ENCODE measurements at places on chromosomes 11 and 22.

DNA sequence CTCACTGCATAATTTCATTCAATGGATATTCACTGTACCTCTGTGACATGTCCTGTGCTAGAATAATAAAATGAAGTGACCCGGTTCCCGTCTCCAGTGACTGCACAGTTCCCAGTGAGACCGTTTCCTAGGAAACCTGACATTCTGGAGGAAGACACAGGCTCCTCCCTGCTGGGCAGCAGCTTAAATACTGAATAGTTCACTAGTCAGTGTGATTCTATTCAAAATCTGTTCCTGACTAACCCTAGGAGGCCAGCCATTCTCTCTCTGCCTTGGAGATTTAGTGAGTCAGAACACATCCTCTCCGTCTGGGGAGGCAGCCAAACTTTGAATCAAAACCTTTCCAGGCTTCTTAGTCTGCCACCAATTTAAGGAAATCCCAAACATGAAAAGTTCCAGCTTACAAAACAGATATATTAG is 11.3 kb downstream of the TRIM66 start:
- DNase-seq = no peak

- peak; percentile 79 for DNase-seq
Observed at GRCh38 chr22:36332623-36333332, 55.0 kb downstream of the MYH9 start.

DNA sequence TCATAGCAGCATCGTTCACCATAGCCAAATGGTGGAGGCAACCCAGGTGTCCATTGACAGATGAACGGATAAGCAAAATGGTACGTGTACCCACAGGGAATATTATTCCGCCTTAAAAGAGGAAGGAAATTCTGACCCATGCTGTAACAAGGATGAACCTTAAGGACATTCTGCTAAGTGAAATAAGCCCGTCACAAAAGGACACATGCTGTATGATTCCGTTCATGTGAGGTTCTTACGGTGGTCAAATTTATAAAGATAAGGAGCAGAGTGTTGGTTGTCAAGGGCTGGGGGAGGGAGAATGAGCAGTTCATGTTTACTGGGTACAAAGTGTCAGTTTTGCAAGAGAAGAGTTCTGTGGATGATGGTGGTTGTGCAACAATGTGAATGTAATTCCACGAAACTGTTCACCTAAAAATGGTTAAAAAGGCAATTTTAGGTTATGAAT is 26.3 kb downstream of the APOL1 start:
- DNase-seq = no peak

- no peak for DNase-seq
Observed at GRCh38 chr22:41507330-41508063, 36.8 kb downstream of the POLR3H start.

- no peak for DNase-seq
Observed at GRCh38 chr22:50087646-50088045, 2.2 kb upstream of the MOV10L1 start.

DNA sequence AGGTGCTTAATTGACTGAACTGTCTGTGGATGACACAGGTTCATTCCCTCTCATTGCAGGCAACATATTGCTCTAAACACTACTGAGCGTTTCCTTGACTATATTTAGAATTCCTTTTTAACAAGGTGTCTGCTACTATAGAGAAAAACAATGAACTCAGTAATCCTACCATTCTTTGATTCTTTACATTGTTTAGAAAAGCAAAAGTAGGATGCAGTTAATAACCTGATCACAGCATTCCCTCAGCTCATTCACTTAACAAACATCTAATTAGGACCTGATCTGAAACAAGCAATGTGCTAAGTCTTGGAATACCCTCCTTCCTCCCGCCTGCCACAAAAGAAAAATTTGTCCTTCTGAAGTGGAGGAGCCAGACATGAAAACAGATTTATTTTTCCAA is 313.1 kb downstream of the LRRC4C start:
- DNase-seq = no peak

DNA sequence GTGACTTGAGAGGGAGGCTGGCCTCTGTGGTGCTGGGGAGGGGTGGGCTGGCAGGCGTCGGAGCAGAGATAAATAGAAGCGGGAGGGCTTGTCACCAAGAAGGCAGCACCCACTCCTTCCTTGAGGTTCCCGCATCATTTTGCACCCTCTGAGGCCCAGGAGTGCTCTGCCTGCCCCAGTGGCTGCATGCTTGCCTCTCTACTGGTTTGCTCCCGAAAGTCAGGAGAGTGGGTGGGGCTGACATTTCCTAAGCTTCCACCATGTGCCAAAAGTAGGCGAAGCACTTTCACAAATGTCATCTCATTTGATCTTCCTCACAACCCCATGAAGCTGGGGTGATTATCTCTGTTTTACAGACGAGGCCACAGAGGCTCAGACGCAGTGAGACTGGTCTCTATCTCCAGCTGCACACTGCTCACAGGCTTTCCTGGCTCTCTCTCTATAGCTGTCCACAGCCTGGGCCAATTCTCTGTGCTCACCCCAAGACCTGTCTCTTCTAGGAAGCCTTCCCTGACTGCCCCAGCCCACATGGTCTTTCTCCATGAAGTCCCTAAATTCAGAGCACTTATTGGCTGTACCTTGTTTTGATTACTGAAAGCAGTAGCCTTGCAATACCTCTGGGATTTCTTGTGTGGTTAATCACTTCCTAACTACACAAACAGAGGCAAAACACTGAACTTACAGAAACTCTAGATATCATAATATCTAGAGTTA is 2.6 kb upstream of the UCP3 start:
- DNase-seq = peak; percentile 72

- DNase-seq = no peak
Observed at GRCh38 chr11:12263141-12263693, 114.2 kb upstream of the PARVA start.

DNA sequence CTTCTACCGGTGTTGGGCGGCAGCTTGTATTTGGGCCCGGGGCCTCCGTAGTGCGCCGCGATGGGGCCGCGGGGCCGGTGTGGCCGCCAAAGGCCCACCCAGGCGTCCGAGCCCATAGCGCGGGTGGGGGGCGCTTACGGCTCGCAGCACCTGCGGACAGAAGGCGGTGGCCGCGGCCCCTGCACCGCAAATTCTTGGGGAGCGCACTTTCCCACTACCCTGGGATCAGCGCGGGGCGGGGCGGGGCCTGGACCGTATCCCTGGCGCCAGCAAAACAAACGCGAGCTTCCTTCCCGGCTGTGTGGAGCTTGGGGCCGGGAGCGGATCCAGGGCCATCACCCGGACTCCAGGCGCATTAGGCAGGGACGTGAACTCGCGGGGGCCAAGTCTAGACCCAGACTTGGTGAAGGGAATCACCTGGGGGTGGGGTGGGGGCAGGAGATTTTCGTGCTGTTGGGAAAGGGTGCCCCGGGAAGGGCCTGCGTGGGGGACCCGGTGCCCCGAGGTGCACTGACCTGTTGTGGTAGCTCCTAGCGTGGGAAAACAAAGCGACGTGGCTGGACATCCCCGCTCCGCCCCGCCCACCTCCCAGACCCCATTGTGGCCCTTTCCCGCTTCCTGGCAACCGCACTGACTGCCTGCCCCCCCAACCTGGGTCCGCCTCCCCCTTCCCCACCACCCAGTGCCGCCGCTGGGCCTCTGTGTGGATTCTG is 2.3 kb upstream of the TYMP start:
- DNase-seq = peak; percentile 42

DNA sequence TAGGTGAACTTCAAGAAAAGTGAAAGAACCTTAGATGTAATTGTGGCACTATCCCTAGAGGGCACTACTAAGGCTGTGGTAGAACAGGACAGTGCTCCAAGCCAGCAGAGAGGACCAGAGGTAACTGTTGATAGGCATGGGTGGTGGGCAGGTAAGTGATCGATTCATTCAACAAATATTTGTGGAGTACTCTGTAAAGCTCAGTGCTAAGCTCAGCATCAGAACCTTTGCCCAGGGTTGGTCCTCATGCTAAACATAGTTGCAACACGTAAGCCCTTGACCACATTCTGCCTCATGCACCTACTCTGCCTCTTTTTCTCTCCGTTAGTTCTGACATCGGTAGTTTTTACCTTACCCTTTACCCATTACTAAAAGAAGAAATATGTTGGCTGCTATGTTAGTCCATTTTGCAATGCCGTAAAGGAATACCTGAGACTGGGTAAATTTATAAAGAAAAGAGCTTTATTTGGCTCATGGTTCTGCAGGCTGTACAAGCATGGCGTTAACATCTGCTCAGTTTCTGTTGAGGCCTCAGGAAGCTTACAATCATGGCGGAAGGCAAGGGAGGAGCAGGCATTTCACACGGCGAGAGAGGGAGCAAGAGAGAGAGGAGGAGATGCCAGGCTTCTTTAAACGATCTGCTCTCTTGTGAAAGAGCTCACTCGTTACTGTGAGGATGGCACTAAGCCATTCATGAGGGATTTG is 18.4 kb upstream of the NNMT start:
- no peak for DNase-seq

- no peak for DNase-seq
Observed at GRCh38 chr22:47698906-47699305, 936.5 kb downstream of the TBC1D22A start.

DNA sequence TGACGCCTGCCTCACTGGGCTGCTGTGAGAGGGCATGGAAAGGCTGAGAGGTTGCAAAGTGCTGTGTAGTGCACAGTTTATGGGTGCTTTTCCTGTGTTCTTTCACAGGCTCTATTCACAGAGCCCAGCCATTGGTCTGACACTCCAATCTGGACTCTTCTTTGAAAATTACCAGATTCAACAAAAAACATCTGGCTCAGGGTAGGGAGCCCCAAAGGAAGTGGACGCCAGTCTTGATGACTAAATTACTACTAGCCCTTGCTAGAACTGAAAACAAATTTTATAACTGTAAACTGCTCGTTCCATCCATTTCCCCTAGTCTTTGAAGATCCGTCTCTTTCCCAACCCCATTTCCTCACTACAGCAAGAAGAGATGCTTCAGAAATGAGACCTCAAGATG is 178.6 kb downstream of the TENM4 start:
- DNase-seq = no peak

DNA sequence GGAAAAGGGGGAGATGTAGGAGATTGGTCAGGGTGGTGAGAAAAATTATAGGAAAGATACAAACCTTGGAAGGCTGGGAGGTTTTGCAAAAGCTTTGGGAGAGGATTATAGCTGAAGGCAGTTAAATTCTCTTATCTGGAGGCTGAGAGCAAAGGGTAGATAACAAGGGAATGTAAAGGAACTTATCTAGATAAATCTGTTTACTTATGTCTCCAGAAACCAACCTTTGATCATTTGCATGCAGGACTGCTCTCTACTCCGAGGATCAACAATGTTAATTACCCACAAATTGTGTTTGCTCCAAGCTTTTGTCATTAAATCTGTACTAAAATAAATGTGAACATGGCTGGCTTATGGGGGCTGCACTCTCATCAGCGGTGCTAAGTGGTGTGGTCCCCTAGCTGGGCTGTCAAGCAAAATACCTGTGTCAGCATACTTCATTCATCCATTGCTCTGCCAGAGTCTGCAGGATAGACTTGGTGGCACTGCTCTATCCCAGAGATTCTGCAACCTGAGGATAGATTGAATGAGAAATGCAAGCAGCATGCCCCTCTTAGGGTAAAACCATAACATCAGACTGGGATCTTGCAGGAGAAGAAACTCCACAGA is 1599.2 kb upstream of the TENM4 start:
- DNase-seq = no peak

- peak; percentile 1 for DNase-seq
Observed at GRCh38 chr11:2799881-2800654, 85.5 kb downstream of the CDKN1C start.

GRCh38 chr11:68841718-68842426 is at the start of gene CPT1A:
Gene CPT1A, minus strand, starts transcription at chr11:68841916. Its CDS starts 26,442 bp downstream, at chr11:68815474.
- DNase-seq = peak; percentile 79

DNA sequence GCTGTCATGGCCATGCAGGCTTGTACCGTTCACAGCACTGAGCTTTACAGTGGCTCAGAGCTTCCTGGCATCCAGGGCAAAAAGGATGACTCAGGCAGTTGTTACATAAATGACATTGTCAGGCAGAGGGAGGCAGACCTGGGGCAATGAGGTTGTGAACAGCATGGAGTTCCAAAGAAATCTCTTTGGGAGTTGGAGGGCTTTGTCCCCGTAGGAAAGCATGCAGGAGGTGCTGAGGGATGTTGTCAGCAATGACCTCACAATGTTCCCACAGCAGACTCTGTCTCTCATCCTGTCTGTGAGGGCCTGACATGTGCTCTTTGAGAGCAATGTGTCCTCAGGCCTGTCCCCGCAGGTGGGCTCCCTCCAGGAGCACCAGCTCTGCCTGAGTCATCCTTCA is 25.9 kb upstream of the PDE2A start:
- no peak for DNase-seq

- no peak for DNase-seq
Observed at GRCh38 chr11:57055744-57056143, 67.0 kb downstream of the OR5AK2 start.

DNA sequence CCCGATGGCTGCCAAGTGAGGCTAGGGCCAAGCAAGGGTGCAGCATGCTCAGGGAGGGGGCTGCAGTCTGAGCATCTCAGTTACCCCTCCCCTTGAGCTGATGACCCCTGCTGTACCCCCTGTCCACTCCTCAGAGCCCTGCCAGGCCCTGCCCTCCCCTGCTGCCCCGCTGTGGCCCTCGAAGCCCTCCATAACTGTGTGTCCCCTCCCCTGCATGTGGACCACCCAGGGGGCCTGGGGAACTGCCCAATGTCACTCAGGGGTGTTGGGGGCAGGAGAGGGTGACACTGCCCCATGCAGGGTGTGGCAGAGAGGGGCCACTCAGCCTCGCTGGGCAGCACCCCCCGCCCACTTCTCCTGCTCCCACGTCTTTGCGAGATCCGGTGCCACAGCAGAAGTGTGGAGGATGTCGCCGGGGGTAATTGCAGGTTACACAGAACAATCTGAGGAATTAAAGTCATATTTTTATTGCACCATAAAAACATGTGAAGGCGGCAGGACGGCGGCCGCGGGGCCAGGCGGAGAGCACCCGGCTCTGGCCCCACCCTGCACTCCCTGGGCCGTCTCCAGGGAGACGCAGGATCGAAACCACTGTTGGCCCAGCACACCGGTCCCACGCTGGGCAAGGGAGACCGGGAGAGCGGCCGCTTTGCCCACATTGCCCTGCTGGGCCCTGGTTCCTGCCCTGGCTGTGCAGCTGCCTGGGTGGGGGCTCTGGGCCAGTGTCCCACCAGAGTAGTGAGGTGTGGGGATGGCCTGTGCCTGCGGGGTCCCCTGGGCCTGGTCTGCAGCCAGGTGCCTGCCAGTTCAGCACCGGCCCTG is 18.7 kb upstream of the GNB1L start:
- DNase-seq = peak; percentile 1

GRCh38 chr11:134634897-134635831 is 223.1 kb upstream of the B3GAT1 start:
- no peak for DNase-seq

GRCh38 chr11:112882494-112883381 is 78.5 kb upstream of the NCAM1 start:
- no peak for DNase-seq

All from activated CD4-positive, alpha-beta T cell treated with anti-CD3 and anti-CD28 coated beads for 48 hours (primary cell).